Adrenal gland (tissue), 19 donors: ENCODE measurements at places on chromosomes 12 and 14. TPM values are rescaled to one million over a fixed set of nuclear protein-coding genes. Genes with fewer than 3 reads are reported as not detected.

BCL2L14 gene
- not detected for total RNA-seq

CDCA4 gene
- total RNA-seq, result 6.1 TPM

PTMS gene
- total RNA-seq, result 178 TPM

KRT78 gene
- total RNA-seq, result not detected

SAMD15 gene
- 1.5 TPM for total RNA-seq

FAR2 gene
- 4.5 TPM for total RNA-seq

SDR9C7 gene
- not detected for total RNA-seq
